Activated CD4-positive, alpha-beta T cell treated with anti-CD3 and anti-CD28 coated beads, Interleukin-2, amount 10 ng/mL, durations not matched to agents 7 days and 5 days (primary cell): ENCODE measurements at places on chromosomes 2 and 18.

DNA sequence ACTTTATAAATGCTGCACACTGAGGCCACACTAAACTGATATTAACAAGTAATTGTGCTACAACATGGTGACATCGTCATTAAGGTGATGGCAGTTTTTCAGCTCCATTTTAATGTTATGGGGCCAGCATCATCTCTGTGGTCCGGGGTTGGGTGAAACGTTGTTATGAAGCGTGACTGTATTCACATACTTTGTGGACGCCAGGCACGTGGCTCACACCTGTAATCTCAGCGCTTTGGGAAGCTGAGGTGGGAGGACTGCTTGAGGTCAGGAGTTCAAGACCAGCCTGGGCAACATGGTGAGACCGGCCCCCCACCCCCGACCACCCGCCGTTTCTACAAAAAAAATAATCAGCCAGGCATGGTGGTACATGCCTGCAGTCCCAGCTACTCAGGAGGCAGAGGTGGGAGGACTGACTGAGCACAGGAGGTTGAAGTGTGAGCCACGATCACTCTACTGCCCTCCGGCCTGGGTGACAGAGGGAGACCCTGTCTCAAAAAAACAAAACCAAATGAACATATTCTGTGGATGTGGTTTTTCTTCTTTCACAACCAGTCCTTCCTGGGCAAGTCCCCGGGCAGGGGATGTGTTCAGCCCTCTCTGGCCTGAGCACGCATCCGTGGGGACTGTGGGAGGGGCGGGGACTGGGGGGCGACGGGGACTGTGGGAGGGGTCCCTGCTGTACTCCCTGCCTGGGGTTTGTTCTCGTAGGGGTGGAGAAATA, 12.9 kb upstream of the GAL3ST2 start:
- peaks cover 14% of the 10 kb centered on the region for H3K36me3 ChIP-seq
- DNase-seq, result no peak
- H3K27me3 ChIP-seq, result no peaks in the 10 kb centered on the region
- no peak overlapping the region for H3K4me3 ChIP-seq

DNA sequence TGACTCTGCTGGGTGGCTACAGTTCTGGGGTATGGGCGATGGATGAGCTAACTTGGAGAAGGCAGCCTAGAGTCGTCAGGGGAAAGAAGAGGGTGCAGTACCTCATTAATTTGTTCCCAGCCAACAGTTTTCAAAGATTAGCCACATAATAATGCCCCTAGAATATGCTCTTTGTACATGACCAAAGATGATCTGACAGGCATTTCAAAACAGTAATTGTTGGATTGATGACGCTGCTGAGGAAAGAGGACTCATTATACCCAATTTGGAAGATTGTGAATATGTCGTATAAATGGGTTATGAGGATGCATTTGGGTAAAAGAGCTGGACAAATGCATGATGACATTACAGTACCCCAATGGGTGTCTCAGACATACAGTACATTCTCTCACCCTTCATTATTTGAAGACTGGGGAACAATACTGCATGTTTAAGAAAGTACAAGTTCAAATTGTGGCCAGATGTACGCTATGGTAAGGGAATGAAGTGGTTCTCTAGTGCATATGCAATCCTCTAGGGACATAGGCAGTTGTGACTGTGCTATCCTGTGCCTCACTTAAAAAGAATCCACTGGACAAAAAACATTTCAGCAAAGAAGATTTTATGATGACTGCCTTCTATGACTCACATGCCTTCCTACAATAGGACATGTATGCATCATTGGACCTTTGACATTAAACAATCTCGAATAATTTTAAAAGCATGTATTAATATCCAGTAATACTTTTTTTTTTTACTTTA, 233.2 kb downstream of the CNTNAP5 start:
- no peaks in the 10 kb centered on the region for H3K36me3 ChIP-seq
- no peaks in the 10 kb centered on the region for H3K27me3 ChIP-seq
- no peak for DNase-seq
- no peaks in the 10 kb centered on the region for H3K4me1 ChIP-seq
- H3K4me3 ChIP-seq, result no peak overlapping the region

DNA sequence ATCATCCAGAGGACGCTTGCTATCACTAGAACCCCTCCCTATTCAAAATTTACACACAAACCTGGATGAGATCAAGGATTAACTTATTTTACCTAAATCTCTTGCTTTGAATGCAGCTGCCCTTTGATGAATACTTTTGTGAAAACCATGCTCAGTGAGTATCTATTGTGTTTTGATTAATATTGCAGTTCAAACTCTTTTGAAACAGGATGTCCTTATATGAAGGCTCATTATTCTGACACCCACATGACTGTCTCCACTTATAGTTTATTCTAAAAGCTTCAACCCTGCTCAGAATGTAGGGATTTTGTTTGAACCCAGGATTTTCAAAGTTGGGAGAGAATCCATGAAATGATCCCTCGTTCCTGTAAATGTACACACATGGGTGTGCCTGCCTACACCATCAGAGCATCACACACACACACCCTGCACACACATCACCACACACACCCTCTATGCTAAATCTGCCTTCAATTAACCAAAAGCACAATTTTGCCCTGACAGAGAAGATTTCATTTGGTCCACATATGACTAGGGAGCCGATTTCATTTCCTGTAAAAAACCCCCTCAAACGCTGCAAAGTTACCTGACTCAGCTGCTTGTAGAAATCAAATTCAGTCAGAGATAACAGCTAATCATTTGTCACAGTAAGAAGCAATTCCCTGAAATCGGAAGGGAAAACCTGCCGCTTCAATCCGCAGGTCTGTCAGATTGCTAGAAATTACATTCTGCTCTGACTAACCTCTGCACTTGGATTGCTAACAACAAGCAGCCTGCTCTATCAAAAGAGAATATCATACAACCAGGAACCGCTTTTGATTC, 65.2 kb downstream of the ZEB2 start:
- peaks cover 15% of the 10 kb centered on the region for H3K4me1 ChIP-seq
- H3K4me3 ChIP-seq, result no peak overlapping the region
- no peak for DNase-seq
- peaks cover 23% of the 10 kb centered on the region for H3K27me3 ChIP-seq

DNA sequence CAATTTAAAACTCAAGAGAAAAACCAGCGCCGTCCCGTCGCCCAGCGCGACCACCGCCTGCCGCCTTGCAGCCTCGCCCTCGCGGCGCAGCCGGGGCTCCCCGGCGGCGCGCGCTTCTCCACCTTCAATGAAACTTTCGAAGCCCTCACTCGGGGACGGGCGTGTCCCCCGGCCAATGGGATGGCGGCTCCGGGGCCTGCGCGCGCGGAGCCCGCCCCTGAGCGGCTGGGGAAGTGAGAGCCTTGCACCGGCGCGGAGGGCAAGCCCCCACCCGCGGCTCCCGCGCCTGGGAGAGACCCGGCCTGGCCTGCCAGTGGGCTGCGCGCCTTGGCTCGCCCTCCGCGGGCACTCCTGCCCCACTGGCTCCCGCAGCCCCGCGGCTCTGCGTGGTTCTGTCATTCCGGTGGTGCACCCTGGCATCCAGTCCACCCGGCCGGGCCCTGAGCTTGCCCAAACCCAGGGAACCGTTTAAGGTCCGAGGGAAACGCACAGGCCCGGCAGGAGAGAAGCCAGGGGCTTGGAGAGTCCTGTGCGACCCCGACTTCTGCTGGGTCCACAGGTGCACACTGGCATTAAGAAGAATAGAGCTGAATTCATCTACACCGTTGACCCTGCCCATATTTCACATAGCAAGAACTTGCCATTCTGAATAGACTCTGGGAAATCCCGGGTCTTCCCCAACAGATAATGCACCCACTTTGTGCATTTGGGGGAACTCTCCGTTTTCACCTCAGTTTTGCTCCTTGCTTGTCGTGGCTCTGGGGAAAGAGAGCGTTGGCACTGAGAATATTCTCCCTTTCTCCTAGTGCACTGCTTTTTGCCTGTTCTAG, at the start of gene PIEZO2:
TSS of gene PIEZO2 (minus strand) at position 129 of the 830 bp plus-strand sequence. CDS start 981 bp downstream, outside the sequence.
- no peak for DNase-seq
- no peak within 1 kb of the TSS for H3K4me3 ChIP-seq
- no peaks in the 10 kb centered on the region for H3K36me3 ChIP-seq
- peaks cover 51% of the 10 kb centered on the region for H3K27me3 ChIP-seq
- H3K4me1 ChIP-seq, result no peaks in the 10 kb centered on the region
- no peak within 1 kb of the TSS for H3K27ac ChIP-seq

DNA sequence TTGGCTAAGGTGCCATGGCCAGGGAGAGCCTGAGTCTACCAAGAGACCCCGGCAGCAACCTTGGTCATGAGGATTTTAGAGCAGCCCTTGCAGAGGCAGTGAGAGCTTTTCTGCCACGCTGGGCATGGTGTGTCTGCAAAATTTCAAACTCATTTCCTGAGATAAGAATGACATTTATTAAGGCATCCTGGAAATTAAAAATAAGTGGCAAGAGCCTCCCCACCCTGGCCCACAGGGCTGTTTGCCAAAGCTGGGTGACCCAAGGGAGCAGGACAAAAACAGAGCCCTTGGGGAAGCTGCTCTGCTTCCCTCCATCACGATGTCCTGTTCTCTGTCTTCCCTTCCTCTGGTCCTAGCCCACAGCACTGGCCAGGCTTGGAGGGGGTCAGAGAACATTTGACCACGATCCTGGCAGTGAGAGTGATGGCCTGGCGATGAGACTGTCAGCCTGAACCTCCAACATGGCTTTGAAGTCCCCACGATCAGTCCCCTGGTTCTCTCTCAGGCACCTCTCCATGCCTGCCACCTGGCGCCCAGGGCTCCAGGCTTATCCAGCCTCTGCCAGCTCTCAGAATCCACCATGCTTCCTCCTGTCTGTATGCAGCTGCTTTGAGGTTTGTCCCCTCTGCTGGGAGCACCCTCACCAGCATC, 68.9 kb upstream of the RMDN2 start:
- peaks cover 9% of the 10 kb centered on the region for H3K4me1 ChIP-seq
- no peak overlapping the region for H3K27ac ChIP-seq
- H3K4me3 ChIP-seq, result no peak overlapping the region
- H3K36me3 ChIP-seq, result no peaks in the 10 kb centered on the region
- peaks cover 4% of the 10 kb centered on the region for H3K27me3 ChIP-seq

GRCh38 chr2:49582946-49583345, 428.6 kb upstream of the FSHR start:
- no peaks in the 10 kb centered on the region for H3K36me3 ChIP-seq
- no peak for DNase-seq
- no peaks in the 10 kb centered on the region for H3K27me3 ChIP-seq
- H3K4me1 ChIP-seq, result no peaks in the 10 kb centered on the region
- no peak overlapping the region for H3K27ac ChIP-seq

GRCh38 chr2:103963146-103963725, 890.7 kb upstream of the POU3F3 start:
- H3K4me3 ChIP-seq, result no peak overlapping the region
- no peaks in the 10 kb centered on the region for H3K4me1 ChIP-seq
- no peaks in the 10 kb centered on the region for H3K36me3 ChIP-seq
- no peaks in the 10 kb centered on the region for H3K27me3 ChIP-seq

GRCh38 chr2:236769981-236770671, 200.5 kb downstream of the ACKR3 start:
- H3K4me3 ChIP-seq, result no peak overlapping the region
- H3K36me3 ChIP-seq, result no peaks in the 10 kb centered on the region
- no peak overlapping the region for H3K27ac ChIP-seq
- DNase-seq, result no peak
